H54 (cell line): ENCODE measurements at places on chromosomes 13 and 19.
A peak's percentile ranks its signal among the peaks of the same experiment; 100 is the strongest.

- DNase-seq, result peak; percentile 14
Measured at GRCh38 chr13:32323912-32324311, 8.6 kb downstream of the BRCA2 start.

- DNase-seq, result no peak
Measured at GRCh38 chr13:23671377-23671776, 101.2 kb downstream of the TNFRSF19 start.

DNA sequence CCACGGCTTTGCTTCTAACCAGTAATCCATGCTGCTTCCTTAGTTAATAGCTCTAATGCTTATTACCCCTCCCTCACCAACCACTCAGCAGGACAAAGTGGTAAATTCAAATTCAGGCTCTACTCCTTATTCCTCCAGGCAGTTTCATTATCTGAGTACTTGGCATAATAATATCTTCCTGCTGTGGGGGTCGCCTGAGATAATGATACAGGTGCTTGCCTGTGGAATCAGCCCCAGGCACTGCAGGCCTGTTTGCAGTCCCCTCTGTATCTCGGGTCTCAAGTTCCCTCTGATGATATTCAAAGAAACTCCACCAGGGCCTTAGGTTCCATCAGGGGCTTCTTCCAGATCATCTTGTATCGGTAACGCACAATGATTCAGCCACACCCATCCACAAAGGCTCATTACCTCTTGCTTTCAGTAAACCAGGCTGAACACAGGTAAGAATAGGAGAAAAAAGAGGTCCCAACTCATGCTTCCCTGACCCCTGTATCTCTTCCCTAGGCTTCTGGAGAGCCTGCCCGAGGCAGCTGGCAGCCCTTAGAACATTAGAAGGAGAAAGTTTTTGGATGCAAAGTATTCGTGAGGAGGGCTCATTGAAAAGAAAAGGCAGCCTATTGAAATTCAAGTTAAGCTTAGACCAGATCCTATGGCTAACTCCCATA lies 14.3 kb upstream of the FOXO1 start:
- no peak for DNase-seq

DNA sequence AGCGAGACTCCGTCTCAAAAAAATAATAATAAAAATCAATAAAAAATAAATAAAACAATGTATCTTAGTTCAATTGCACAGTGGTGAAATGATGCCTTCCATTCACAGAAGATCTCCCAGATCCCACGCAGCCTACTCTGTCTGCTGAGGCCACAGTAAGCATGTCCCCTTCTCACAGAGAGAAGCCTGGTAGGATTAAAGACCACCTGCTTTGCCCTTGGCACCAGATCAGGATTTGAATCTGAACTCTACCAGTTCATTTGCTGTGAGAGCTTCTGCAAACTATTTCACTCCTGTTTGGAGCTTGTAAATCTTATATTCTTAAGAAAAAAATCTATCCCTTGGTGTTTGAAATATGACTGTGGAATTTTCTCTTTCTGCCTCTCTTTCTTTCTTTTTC lies 2.2 kb upstream of the SLC7A1 start:
- no peak for DNase-seq

- no peak for DNase-seq
Measured at GRCh38 chr19:1847684-1848398, 442 bp downstream of the REXO1 start.

DNA sequence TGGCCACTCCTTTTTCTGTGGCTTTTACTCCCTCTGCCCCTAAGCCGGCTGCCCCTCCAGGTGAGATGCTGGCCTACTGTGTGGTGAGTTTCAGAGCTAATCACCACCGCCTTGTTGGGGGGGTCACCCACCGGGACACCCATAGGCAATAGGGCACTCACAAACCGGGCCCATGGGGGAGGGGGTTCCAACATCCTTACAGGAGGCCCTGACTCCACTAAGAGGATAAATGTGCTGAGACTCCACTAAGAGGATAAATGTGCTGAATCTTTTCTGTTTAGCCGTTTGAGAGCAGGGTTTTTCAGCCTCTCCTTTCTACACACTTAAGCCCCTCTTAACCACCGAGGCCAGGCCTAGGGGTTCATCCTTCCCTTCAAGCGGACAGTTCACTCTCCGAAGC lies 73.7 kb downstream of the SLC15A1 start:
- DNase-seq, result no peak

DNA sequence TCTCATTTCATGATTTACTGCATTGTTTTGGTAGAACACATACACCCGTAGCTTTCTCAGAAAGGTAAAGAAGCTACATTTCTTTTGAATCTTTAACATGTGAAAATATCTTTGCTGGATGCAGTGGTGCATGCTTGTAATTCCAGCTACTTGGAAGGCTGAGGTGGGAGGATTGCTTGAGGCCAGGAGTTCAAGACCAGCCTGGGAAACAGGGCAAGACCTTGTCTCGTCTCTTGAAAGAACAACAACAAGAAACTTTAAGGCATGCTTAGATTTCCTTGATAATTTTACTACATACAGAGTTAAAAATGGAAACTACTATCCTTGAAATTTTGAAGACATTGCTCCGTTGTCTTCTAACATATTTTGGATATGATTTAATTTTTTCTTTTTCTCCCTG lies 7.7 kb downstream of the RNF113B start:
- DNase-seq, result no peak

- DNase-seq, result peak; percentile 100
Measured at GRCh38 chr13:113820813-113821651, 42.8 kb downstream of the GAS6 start.

GRCh38 chr13:73903561-73903960 lies 230.6 kb downstream of the KLF12 start:
- DNase-seq, result no peak

GRCh38 chr13:20713751-20714150 lies 10.3 kb downstream of the IL17D start:
- DNase-seq, result peak; percentile 53

DNA sequence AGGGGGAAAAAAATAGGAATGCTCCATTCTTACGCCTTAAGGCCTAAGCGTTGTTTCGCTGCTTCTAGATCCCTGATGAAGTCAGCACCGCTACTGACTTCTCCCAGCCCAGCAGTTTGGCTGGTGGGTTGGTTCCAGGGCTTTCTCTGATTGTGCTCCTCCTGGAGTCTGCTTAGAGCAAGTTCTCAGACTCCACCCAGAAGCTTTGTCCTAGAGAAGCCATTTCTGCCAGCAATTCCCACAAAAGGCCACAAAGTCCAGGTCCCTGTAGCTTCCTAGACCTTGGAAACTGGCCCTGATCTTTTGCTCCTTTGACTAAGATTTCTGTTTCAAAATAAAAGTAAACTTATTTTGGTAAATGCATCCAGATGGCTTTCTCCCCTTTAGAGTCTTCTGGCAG lies 65.4 kb downstream of the KCTD12 start:
- no peak for DNase-seq

DNA sequence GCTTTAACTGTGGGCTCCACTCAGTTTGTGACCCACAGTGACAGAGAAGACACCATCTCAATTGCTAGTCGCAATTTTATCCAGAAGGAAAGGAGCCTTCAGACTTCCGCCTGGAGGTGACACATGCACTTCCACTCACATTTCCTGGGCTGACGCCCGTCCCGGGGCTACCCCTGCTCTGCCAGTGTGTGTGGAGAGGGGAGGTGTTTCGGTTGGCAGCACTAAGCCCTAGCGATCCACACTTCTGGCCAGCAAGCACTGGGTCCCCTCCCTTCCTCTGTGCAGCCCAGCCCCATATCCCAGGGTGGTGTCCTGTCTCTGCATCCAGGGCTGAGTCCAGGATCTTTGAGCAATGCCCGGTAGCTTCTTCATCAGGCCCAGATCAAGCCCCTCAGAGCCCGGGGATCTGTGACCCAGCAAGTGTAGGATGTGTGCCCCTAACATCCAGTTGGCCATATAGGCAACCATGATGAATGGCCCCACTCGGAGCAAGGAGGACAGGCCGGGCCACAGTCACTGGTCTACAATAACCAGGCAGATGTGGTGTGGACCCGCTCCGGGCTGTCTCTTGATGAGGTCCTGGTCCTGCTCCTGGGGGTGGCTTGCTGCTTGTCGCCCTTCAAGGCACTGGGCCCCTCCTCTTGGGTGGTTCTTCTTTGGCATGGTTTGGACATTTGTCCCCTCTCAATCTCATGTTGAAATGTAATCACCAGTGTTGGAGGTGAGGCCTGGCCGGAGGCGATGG lies 141.9 kb upstream of the SPACA7 start:
- no peak for DNase-seq

DNA sequence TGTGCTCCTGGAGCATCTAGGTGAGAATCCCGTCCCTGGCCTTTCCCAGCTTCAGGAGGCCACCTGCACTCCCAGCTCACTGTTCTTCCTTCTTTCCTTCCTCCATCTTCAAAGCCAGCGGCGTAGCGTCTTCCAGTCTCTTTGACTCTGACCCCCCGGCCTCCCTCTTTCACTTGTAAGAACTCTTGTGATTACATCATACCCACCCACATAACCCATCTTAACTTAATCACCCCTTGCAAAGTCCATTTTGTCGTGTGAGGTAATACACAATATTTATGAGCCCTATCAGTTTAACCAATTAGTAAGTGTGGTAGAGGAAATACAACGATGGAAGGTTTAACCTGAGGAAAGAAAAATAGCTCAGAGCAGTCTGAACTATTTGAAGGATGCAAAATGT lies 4.6 kb upstream of the CDC16 start:
- no peak for DNase-seq

GRCh38 chr13:30346153-30346788 lies 38.9 kb upstream of the KATNAL1 start:
- no peak for DNase-seq

DNA sequence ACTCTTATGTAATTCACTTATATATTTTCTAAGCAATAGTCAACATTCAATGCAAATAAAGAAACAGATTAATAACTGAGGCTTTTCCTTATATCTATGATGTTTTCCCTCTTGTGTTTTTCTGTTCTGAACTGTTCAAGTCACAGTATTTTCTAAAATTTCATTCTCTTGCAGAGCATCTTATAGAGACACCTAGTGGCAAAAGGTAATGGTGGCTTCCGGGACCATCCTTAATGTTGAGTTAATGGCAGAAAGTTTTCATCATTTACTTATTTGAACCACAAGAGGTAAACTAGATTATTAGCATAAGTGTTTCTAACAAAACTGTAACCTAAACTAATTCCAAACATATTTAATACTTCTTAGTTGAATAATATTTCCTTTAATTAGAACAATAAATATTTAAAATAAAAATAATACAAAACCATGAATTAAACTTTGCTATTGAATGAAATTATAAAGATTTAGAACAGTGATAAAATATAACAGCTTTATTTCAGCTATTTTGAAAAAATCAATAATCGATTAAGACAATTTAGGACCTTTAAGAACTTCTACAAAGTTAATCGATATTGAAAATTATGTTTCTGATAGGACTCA lies 1.7 kb upstream of the SLITRK5 start:
- DNase-seq, result no peak

- DNase-seq, result no peak
Measured at GRCh38 chr19:58296104-58296503, 9.1 kb upstream of the ERVK3-1 start.

GRCh38 chr19:15516363-15516762 lies 8.0 kb downstream of the CYP4F22 start:
- no peak for DNase-seq

- DNase-seq, result no peak
Measured at GRCh38 chr19:37466277-37466797, 907 bp downstream of the ZNF569 start.

DNA sequence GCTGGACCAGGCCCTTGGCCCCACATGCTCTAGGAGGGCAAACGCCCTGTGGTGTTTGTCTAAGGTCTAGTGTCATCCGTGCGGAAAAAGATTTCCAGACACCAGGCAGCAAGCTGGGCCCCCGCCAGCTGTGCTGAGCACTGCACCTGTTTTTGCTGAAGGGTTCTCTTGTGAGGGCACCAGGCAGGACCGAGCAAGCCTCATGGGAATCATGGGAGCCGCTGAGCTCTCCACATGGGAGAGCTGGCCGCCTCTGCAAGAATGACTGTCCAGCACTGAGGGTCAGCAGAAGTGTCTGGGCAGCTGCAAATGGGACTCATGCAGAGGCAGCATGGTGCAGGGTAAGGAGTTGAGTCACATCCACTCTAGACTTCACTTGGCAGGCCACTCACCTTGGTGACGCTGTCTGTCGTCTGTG lies 12.0 kb downstream of the B3GNT8 start:
- no peak for DNase-seq

- DNase-seq, result no peak
Measured at GRCh38 chr13:101919541-101920181, 467.2 kb downstream of the ITGBL1 start.

DNA sequence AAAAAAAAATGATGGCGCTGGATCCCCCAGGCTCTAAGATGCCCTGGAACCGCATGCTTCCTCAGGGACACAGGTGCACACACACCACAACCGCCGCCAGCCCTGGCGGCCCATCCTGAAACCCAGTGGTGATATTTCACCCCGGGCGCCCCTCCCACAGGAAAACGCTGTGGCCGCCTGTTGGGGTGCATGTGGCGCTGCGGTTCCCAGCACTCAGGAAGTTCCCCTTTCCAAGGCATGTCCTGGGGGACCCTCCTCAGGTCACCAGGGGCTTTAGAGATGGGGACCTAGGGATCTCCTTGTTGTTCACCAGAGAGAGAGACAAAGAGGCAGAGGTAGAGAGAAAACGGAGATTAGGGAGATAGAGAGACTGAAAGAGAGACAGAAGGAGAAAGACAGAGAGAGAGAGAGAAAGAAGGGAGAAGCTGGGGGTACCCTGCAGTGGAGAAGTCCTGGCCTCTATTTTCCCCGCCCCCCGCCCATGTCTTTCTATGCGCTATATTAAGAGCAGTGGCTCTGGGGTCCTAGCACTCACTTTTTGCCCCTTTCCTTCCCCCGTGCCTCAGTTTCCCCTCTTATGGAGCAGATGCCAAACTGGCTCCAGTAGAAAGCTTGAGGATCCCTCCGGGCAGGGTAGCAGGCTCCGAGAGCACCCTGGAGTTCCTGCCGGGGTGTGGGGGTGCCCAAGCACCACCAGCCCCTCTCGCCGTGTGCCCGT lies 2.3 kb downstream of the ADGRE2 start:
- no peak for DNase-seq

DNA sequence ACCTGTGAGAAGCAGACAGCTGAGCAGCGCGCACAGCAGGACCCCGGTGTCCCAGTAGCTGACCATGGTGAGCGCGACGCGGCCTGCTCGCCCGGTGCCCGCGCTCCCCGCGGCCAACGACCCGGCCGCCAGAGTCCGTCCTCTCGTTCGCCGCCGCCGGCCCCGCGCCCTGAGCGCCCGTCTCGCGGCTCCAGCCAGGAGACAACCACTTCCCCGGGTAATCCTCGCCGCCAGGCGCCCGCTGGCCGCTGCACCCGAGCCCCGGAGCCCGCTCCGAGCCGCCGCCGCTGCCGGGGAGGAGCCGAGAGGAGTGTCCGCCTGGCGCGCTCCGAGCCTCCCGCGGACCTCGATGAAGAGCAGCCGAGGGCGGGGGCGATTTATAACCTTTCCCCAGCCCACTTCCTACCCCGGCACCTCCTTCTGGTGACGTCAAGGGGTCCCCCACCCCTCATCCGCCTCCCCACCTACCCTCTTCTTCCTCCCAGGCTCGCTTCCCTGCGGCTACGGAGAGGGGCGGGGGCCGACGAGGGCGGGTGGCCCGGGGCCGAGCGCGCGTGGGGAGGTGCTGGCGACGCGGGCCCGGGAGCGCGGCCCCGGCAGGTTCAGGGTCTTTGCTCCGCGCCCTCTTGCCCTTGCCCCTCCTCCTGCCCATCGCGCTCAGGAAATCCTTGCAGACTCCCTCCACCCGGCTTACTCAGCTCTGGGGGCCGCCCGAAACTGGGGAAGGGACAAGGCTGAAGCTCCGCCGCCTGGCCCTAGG lies at the start of gene FLT1:
Gene FLT1 (minus strand): TSS at position 351 of the 760 bp plus-strand sequence. CDS start 285 bp downstream, at position 66.
- no peak for DNase-seq
